CD4-positive, alpha-beta T cell treated with Interferon gamma for 1 hour (primary cell): ENCODE measurements at places on chromosomes 12 and 14.

DNA sequence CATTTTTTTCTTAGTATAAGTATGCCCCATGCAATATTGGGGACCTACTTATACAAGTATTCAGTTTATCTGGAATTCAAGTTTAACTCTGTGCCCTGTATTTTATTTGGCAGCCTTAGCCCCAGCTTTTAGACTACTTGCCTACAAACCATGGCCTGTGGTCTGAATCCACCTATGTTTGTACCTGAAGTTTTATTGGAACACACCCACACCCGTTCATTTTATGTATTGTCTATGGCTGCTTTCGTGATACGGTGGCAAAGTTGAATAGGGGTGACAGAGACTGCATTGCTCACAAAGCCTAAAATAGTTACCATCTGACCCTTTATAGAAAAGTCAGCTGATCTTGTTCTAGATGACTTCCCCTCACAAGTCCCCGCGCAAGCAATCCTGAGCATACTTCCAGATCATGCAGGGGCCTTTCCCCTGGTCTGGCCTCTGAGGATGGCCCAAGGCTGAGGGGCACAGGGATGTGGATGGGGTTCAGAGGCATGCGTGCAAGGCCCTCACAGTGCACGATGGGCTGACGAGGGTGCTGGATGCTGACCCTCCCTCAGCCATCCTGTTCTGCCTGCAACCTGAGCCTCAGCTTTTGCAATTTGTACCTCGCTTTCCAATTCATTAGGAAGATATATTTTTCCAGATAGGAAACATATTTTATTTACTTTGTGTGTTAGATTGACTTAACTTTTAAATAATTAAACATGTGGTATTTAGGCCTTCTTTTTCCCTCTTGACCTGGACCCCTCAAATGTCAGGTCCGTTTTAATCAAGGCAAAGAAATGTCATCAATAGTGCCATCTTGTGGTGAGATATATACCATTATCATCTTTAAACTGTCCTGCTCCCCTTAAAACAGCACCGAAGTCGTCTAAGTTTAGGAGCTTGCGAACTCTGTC, 527.3 kb upstream of the CCDC196 start:
- no peak for DNase-seq

- DNase-seq: peak; percentile 57
Measured at GRCh38 chr12:32273712-32274111, 125.6 kb upstream of the FGD4 start.

DNA sequence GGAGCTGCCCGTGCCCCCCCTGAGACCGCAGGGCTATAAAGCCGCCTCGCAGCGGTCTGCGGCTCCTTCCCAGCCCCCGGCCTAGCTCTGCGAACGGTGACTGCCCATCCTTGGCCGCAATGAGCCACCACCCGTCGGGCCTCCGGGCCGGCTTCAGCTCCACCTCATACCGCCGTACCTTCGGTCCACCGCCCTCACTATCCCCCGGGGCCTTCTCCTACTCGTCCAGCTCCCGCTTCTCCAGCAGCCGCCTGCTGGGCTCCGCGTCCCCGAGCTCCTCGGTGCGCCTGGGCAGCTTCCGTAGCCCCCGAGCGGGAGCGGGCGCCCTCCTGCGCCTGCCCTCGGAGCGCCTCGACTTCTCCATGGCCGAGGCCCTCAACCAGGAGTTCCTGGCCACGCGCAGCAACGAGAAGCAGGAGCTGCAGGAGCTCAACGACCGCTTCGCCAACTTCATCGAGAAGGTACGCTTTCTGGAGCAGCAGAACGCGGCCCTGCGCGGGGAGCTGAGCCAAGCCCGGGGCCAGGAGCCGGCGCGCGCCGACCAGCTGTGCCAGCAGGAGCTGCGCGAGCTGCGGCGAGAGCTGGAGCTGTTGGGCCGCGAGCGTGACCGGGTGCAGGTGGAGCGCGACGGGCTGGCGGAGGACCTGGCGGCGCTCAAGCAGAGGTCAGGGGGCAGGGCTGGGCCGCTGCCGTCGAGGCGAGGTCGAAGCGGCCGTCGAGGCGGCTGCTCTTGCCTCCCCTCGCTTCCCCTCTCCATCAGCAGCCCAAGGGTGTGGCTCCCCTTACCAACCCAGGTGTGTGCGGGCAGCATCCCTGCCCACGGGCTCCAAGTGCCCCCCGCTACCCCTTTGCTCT, at the start of gene PRPH:
TSS of gene PRPH (plus strand) at position 66 of the 855 bp plus-strand sequence. CDS start at position 120, 54 bp downstream.
- no peak for DNase-seq

GRCh38 chr12:29609431-29610215, 112.1 kb upstream of the OVCH1 start:
- DNase-seq: no peak

- no peak for DNase-seq
Measured at GRCh38 chr14:100384819-100385813, 62.0 kb downstream of the SLC25A47 start.

DNA sequence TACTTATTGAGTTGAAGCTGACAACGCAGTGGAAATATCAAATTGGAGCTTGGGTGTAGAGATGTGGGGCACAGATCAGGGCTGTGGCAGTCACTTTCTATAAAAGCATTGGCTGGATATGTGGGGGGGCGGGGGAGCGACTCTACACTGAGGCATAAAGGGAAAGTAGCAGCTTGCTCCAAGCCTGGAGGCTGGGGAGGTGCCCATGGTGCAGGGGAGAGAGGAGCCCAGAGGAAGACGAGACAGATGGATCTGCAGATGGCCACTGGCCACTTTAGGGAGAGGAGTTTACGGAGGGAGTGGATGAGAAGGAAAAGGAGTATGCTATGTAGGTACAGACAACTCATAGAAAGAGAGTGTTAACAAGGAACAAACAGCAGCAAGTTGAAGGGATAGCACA, 13.5 kb upstream of the NGB start:
- no peak for DNase-seq

GRCh38 chr14:56144176-56144575, 26.0 kb downstream of the PELI2 start:
- DNase-seq: no peak

GRCh38 chr12:40464121-40464520, 228.1 kb upstream of the CNTN1 start:
- DNase-seq: no peak

DNA sequence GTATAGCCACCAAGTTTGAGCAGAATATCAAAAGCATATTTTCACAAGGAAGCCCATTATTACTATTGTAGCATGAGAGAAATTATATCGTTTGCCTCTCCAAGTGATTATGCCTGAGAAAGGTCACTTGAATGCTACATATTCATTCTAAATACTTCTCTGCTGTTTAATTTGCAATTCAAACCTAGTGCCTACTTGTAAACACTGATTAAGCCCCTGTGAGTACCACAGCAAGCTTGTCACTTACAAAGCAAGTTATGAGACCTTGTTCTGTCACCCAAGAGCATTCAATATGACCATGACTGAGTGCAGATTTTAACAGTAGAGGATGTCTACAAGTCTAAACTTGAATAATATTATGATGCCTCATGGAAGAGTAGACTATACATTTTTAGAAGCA, 124.7 kb upstream of the SSTR1 start:
- DNase-seq: no peak

- DNase-seq: no peak
Measured at GRCh38 chr12:64042911-64043310, 179.2 kb downstream of the KICS2 start.

DNA sequence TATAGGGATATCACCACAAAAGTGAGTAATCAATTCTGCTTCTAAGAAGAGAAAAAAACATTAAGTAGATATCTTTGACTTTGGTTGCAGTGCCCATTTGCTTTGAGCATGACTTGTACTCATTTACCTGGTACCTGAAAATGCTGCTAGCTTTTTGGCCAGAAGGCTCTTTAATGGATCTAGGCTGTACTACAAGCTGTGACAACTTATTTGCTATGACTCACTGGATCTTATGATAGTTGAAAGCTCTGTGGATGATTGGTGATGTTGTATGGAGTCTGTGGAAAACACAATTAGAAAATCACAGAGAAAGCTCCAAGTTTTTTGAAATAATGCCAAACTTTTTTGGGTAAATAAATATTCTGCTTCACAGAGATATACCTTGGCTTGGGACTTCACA, 960.9 kb upstream of the FBXO33 start:
- DNase-seq: no peak

GRCh38 chr14:34438438-34438837, 23.6 kb downstream of the SPTSSA start:
- DNase-seq: no peak

DNA sequence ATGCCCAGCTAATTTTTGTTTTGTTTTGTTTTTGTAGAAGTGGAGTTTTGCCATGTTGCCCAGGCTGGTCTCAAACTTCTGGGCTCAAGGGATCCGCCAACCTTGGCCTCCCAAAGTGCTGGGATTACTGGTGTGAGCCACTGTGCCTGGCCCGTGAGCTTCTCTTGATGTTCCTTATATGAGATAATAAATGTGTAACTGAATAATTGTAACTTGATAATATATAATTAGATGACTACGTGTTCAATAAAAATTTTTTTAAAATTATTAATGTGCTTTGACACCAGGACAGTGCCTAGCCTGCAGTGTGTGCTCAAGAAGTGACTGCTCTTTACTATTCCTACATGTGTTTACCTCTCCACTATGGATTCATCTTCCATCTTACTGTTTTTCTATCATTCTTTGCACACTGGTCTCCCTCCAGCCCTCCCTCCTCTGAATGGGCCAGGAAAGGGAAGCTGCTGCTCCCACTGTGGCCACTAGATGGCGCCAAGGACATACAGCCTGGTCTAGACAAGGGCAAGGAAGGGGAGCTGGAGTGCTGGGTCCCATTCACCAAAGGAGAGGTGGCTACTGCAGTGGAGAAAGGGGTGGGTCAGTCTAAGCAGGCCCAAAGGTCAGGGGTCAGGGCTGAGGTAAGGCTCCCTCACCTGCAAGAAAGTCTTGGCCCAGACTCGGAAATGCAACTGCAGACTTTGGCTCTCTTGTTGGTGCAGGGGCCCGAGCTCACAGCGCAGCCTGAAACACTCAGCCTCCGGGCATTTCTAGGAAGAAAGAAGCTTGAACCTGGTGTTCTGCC, 14.7 kb upstream of the ZNF385A start:
- DNase-seq: peak; percentile 82

- DNase-seq: no peak
Measured at GRCh38 chr14:29503903-29504302, 423.7 kb downstream of the PRKD1 start.

GRCh38 chr12:131816495-131816894, 11.7 kb upstream of the MMP17 start:
- DNase-seq: no peak

- no peak for DNase-seq
Measured at GRCh38 chr14:69317102-69317755, 57.3 kb downstream of the GALNT16 start.

- DNase-seq: no peak
Measured at GRCh38 chr12:107277855-107278254, 184.5 kb upstream of the CRY1 start.

GRCh38 chr12:31867292-31867691, 91.9 kb upstream of the RESF1 start:
- no peak for DNase-seq

- DNase-seq: no peak
Measured at GRCh38 chr12:92206596-92206995, 61.0 kb upstream of the BTG1 start.

DNA sequence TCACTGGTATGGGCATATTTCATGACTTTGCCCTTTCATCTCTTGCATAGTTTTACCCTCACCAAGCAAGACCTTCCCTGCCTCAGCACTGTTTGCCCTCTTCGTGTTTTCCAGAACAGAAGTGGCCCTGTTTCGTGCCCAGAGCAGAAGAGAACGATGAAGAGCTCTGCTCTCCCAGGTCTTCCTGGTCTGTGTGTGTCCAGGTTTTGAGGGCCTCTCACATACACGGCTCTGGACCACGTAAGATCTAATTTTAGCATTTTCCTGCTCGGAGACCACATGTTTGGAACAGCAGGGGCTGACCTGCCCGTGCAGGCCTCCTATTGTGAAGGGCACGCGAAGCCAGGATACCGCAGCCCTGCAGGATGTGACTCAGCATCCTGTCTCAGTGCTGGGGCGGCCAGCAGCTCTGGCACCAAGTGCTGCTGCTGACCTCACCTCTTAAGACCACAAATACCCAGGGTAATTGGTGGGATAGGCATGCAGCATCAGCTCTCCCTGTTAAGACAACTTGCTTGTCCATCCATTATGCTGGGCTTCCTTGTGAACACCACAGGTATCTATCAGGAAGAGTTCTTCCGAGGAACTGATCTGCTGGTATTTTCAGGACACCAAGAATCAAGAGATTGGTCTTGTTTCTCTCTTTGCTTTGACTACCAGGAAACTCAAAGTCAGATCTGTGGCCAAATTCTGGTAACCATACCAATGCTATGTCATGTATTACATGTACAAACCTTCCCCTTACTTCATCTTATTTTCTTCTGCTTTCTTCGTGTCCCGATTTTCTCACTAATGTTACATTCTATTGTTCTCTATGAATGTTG, 19.0 kb downstream of the SSH1 start:
- peak; percentile 79 for DNase-seq

- DNase-seq: no peak
Measured at GRCh38 chr14:105849933-105850626, 323.7 kb downstream of the TMEM121 start.

DNA sequence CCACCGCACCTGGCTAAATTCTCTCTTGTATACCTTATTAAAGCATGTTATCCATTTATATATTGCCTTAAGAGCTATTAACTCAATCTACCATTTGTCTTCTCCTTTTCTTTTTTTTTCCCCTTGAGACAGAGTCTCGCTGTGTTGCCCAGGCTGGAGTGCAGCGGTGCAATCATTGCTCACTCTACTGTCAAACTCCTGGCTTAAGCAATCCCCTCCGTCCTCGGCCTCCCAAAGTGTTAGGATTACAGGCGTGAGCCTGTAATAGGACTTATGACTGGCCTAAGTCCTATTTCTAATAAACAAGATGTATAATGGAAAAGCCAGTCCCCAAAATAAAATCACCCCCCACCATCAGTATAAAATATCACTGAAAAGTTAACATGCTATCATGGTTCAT, 14.4 kb downstream of the SNX6 start:
- no peak for DNase-seq

DNA sequence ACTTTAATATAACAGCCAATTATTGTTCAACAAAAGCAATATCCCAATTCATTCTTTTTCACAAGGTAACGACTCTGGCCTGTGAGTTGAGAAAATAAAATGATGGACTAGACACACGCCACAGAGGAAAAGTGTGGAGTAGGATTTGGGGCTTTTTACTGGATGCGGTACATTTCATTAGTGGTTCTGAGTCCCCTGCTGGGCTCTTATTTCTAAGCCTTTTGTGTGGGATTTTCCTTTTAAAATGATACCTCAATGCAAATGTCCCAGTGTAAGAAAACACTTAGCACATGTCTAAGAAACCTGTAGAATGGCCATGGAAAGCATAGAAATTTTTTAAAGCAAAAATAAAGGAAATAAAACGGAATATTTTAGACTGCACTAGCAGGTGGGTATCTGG, 73.4 kb downstream of the C12orf42 start:
- DNase-seq: no peak

GRCh38 chr12:123741937-123742572, 20.0 kb upstream of the DNAH10 start:
- DNase-seq: peak; percentile 24

- no peak for DNase-seq
Measured at GRCh38 chr14:23067847-23068788, 10.8 kb upstream of the CDH24 start.

DNA sequence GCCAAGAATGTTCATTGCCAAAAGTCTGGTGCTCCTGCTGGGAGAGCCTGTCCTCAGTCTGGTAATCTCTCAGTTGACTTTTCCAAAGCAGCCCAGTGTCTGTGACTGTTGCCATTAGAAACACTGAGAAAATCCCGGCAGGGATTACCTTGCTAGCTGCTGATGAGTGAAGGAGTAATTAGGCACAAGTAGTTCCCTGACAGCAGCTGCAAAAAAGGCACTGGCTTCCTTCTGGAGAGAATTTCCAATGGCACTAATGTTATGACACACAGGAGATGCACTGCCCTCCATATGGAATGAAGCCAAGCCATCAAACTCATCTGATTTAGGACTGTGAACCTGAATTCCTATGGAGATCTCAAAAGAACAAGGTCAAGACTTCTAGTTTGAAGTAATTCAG, 1321.2 kb upstream of the SEL1L start:
- no peak for DNase-seq
